CD4-positive, CD25-positive, alpha-beta regulatory T cell (primary cell): ENCODE measurements at places on chromosomes 4 and X. TPM values are rescaled to one million over a fixed set of nuclear protein-coding genes. Genes with fewer than 3 reads are reported as not detected.

GRCh38 chr4:18961879-18962278, 940.3 kb upstream of the LCORL start:
- no peak for DNase-seq

GRCh38 chr4:76804096-76804495, 93.8 kb downstream of the SOWAHB start:
- no peak for DNase-seq

Gene ATP8A1
- 6.3 TPM for polyA plus RNA-seq

- no peak for DNase-seq
Measured at GRCh38 chr4:141898346-141898745, 262.0 kb downstream of the IL15 start.

DNA sequence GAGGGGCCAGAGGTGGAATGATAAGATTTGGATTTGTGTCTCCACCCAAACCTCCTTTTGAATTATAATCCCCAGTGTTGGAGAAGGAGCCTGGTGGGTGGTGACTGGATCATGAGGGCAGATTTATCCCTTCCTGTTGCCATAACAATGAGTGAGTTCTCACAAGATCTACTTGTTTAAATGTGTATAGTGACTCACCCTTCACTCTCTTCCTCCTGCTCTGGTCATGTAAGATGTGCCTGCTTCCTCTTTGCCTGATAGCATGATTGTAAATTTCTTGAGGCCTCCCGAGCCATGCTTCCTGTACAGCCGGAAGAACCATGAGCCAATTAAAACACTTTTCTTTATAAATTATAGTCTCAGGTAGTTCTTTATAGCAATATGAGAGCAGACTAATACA, 348.6 kb downstream of the AR start:
- no peak for DNase-seq
